CD4-positive, alpha-beta T cell treated with Interleukin-2 at 100 ng/mL for 4 hours (primary cell): ENCODE measurements at places on chromosomes 7 and 10.

DNA sequence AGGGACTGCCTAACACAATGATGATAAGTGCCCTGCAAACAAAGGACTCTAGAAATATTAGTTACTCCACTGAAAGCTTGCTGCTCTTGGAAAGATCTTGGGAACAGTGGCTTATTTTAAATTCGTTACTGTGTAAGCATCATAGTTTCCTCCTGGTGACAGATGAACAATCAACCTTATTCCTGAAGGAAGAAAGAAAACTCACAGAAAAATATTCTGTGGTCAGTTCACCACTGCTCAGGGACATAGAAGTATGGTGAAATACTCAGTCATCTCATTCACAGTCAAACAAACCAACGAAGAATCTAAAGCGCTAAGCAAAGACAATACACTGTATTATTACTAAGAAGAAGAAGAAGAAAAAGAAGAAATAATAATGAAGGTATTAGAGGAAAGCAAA, 27.8 kb downstream of the MKX start:
- no peak for DNase-seq

GRCh38 chr7:151076863-151077704, 3.5 kb downstream of the FASTK start:
- DNase-seq = no peak

GRCh38 chr10:90988802-90989201, 67.9 kb upstream of the ANKRD1 start:
- DNase-seq = no peak

DNA sequence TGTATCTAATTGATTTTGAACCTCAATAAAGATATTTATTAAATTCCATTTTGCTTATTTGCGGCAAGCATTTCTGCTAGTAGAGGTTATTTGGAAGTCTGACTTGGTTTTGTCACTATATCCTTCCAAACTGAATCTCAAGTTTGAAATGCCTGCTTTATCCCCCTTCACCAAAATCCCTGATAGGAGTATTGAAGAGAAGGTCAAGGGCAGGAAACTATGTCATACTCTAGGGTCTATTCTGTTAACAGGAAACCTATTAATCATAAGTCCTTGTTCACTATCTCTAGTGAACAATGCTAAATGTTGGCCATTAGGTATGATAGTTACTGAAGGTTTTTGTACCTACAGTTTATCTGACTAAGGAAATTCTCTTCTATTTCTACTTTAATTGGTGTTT, 11.5 kb downstream of the GNAT3 start:
- DNase-seq = no peak

DNA sequence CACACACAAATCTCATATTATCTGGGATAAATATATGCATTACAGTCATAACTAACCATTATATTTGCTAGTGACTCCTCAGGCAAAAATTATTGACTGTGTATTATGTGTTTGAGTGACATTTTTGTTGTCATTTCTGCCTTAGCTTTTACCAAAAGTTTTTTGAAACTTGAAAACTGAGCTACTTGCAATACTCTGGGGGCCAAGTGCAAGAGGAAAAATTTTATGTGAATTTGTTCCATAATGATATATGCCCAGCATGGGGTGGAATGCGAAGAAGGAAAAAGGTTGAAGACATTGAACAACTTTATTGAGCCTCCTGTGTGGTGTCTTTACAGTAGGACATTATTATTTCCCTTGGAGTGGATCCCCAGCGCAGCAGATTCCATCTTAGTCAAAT, 176.8 kb upstream of the FERD3L start:
- DNase-seq = no peak

DNA sequence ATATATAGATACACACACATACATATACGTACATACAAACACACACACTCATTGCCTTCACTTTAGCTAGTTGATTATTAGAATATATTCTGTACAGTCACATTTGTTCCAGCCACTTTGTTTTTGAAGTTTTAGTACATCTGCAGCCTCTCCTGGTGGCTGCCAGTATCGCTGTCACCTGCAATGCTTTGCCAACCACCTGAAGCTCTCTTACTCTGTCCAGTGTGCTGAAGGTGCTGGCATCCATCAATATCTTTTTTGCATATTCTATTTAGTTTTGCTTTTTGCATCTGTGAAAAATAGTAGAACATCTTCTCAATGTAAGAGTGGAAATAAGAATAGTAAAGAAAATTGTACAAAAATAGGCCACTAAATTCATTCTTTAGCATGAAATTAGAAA, 388.6 kb downstream of the EXOC4 start:
- no peak for DNase-seq

DNA sequence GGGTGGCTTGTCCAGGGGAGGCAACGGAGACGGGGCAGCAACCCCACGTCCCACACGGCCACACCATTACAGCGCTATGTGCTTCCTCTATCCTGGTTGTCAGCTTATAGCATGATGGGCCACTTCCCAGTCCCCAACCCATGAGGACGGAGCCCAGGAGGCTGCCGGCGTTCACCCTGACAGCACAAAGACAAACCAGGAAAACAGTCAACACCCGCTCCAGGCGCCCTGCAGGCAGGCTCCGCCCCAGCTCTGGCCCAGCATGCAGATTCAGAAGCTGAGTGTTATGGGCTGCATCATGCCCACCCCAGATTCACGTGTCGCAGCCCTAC, 14.8 kb downstream of the WDR86 start:
- DNase-seq = no peak

DNA sequence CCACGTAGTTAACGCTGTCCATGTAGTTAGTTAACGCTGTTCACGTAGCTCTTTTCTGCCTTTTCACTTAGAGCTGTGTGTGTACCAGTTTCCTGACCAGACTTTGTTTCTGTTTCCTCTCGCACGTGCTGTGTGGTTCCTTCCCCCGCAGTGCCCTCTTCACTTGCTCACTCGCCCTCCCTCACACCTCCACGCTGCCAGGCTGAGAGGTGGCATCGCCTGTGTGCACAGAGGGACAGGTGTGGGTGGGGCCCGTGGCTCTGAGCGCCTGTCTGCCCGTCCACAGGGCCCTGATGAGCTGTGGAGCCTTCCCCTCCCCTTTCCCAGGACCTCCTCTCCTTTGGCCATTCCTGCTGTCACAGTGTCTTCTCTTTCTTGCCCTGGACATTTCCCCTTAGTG, 30.6 kb downstream of the WDR37 start:
- DNase-seq = no peak

DNA sequence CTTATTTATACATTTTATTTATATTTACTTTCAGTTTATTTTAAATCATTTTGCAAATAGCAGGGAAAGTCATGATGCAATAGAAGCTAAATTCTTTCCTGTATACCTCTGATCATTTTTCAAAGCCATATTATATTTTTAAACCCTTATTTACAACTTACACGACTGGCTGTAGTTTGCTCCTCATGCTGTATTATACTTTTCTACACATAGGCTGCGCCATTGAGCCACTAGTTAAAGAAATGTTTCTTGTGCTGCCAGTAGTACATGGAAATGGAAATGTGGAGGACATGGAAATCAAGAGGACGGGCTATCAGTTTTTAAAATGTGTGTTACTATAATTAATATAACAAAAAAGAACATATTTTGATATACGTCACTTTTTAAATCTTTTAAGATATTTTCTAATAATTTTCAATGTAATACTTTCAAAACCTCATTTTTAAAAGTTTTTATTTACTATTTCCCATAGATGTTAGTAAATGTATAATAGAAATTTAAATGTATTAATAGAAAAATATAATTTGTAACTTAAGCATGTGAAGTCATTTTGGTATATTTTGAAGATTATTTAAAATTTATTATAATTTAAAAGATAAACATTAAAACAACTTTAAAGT, 118.5 kb downstream of the VTI1A start:
- DNase-seq = peak; percentile 15

DNA sequence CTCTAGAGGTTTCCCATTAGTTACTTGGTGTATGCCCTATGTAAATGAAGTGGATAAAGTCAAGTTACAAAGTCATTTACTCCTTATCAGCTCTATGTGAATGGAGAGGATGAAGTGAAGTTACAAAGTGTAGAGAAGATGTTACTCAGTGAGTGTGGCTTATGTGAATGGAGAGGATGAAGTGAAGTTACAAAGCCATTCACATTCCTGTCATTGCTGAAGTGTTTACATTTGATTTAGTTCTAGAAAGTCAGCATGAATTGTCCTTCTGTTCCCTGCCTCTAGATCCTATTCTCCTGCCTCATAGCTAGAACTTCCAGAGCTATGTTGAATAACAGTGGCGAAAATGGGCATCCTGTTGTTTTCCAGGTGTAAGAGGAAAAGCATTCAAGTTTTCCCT, 880.1 kb downstream of the DNAJB9 start:
- DNase-seq = no peak

DNA sequence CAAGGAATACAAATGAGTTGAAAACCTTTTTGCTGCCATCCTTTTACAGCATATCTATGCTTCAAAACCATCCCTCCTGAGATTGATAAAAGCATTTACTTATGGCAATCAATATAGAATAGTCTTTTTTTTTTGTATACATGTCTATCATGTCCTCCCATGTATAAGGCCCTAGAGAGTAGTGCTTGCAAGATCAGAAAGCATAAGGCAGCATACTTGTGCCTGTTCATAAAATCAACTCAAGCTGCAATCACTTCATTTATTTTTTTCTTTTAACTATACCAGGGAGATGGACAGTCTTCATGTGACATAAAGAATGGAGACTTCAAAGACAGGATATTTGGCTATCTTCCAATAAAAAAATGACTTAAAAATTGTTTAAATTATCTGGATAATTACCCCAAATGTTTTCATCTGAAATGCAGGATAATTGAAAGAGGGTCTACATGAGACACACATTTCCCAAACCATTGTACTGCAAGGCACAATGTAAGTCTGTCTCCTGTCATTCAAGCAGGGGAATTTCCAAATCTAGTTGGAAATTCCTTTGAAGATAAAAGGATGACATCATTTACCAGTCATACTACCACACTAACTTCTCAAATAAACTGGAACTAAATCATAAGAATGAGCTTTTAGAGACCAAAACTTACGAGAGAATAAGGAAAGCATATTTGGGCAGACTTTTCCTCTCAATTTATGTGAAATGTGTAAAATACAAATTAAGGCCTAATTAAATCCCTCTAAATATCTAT, 22.5 kb downstream of the LRRN3 start:
- no peak for DNase-seq

- DNase-seq = no peak
These were observed 51.3 kb upstream of the FAM3C start for GRCh38 chr7:121447243-121447910.

GRCh38 chr10:73653701-73654100, 2.1 kb downstream of the SYNPO2L start:
- DNase-seq = no peak

GRCh38 chr7:127903892-127904669, 127.2 kb downstream of the LRRC4 start:
- DNase-seq = no peak

DNA sequence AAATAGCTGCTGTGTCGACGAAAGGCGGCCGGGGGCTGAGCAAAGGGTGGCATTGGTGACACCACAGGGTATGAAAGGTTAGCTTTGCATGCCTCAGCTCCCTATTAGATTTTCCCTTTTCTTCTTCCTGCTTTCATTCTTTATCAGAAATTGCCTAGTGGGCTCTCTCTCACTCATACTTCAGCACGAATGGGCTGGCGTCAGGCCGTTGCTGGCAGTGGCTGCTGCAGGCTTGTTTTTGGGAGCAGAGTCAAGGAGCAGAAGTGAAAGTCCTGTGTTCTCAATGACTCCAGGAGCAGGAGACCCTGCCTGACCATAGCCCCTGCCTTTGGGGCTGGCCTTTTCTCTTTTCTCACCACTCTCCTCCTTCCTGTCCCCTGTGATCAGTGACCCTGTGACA, 318.0 kb downstream of the PLXNA4 start:
- no peak for DNase-seq

- no peak for DNase-seq
These were observed 980 bp downstream of the ADAMTS14 start for GRCh38 chr10:70673043-70673928.

GRCh38 chr7:79452032-79452494, 1.4 kb downstream of the MAGI2 start:
- no peak for DNase-seq

DNA sequence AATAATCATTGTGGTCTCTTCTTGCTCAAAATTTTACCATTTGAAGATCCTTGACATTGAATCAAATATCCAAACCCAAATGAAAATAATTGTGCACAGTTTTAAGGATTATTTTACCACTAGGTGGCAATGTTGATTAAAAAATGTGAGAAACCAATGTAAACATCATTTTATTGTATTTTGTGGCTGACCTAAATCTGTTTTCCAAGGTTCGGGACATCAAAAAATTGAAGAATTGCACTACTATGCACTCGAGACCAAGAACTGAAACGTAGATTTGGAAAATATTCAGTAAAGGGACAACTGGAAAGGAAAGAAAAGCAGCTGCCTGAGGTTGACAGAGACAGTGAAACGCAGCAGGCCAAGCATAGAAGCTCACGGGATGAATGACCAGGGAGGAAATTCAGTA, 259.3 kb downstream of the SNX13 start:
- DNase-seq = peak; percentile 35

DNA sequence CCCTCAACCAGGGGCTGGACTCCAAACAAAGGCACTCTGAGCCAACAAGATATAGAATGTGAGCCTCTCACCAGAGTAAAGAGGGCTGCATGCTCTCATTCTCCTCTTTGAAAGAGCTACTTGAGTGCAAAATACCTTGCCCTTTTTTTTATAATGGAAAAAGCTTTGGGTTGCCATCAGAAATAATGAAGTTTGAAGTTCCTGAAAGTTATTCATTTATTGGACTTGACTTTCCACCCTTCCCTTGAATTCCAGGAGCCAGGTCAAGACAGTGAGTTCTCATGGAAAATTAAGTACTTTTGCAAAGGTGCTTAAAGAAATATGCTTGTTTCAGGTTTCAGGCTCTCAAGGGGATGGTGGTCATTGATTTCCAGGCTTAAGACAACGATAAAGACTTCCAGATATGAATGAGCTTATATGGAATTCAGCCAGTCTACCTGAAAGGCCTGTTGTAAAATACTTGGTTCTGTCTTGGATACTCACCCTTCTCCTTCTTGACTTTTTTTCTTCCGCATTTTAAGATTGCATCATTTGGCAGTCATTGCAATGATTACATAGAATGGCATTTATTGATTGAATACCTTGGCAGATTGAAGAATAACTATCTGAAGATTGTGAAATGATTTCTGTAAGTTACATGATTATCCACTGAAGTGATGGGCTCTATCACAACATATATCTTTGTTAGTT, 696.4 kb downstream of the INHBA start:
- no peak for DNase-seq

DNA sequence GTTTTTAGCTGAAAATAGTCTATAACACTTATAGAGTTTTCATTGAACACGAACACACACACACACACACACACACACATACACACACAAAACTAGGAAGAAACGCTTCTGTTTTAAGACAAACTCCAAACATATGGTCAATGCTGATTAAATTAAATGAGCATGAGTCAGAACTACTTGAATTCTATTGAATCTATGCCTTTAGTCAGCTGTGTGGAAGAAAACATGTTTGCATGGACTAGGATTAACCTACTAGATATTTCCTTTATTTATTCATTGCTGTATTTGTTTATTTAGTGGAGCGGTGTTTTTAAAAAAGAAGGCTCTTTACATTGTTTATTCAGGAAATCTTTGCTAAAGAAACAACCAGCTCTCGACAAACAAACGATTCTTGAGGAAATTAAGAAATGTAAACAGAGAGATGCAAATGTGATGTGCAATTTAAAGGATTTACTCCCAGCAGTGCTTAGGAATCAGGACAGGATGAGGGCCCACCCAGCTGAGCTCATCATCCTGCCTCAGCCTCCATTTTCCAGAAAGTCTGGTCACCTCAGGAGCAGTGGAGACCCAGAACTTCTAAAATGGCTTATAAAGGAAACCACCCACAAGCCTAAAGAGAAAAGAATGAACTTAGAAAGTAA, 83.2 kb downstream of the PDE1C start:
- DNase-seq = no peak
